ENCODE measurements at places on chromosomes 6 and 20. TPM values are rescaled to one million over a fixed set of nuclear protein-coding genes. Genes with fewer than 3 reads are reported as not detected.

The ZNF165 gene
- polyA plus RNA-seq, result 23.2 TPM

The DOK5 gene
- polyA plus RNA-seq, result 3.1 TPM

The SUMO4 gene
- not detected for polyA plus RNA-seq

The SEC63 gene
- 53.4 TPM for polyA plus RNA-seq
